ENCODE measurements at places on chromosomes 4 and X. TPM values are rescaled to one million over a fixed set of nuclear protein-coding genes. Genes with fewer than 3 reads are reported as not detected.

GRCh38 chr4:76904646-76905190 lies 6.8 kb upstream of the SOWAHB start:
- no peak for DNase-seq

GRCh38 chr4:30103455-30103854 lies 616.7 kb upstream of the PCDH7 start:
- DNase-seq: no peak

- no peak for DNase-seq
Observed at GRCh38 chrX:46666831-46667230, 92.1 kb downstream of the SLC9A7 start.

- DNase-seq: no peak
Observed at GRCh38 chr4:1623400-1623799, 60.7 kb downstream of the FAM53A start.

GRCh38 chr4:38611676-38612075 lies 52.3 kb upstream of the KLF3 start:
- no peak for DNase-seq

- no peak for DNase-seq
Observed at GRCh38 chr4:85929961-85930665, 429.7 kb downstream of the MAPK10 start.

- DNase-seq: no peak
Observed at GRCh38 chr4:14348506-14348905, 653.8 kb upstream of the CPEB2 start.

DNA sequence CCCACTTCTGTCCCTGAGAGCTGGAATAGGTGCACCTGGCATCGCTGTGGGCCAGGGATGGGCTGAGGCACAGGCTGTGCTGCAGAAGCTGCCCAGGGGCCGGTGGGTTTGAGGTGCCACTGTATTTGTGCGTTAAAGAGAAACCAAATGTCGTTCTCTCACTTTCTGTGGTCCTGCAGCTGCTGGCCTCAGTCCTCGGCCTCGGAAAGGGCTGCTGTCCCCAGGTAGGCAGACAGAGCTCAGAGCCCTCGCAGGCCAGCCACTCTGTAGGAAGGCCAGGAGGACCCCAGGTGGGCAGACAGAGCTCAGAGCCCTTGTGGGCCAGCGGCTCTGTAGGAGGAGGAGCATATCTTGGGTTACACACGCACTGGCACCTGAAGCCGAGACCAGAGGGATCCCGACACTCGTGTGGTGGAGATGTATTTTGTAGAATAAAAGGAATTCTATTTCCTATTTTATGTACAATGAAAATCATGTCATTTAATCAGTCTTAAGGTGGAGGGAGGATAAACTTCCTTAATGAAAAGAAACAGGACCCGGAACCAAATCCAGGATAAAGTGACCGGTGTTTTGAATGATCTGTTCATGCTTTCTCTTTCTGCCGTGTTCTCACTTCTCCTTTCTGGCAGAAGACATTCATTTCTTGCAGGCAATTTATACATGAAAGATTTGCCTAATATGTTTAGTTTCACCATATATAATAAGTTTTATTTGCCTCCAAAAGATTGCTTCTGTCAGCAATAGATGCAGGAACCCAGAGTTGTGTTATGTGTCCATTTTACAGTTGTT lies 54.4 kb upstream of the HGFAC start:
- no peak for DNase-seq

- DNase-seq: no peak
Observed at GRCh38 chr4:118935819-118936218, 47.2 kb downstream of the SYNPO2 start.

GRCh38 chr4:3658530-3658913 lies 107.7 kb upstream of the ADRA2C start:
- no peak for DNase-seq

DNA sequence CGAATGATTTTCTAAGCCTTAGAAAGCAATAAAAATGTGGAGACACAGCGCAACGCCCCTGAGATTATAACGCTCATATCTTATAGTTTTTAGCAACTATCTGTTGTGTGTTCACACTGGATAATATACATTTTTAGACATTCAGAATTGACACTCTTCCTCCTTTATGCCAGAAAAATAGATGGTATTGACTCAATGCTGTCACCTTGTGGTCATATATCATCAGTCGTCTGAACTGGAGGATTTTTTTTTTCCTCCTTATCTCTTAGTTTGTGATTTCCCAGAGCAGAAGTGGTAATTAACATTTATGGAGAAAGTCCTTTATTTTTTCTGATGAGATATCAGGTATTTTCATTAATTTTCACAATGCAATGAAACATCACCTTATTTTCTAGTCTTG lies 759.6 kb downstream of the RAB28 start:
- no peak for DNase-seq

GRCh38 chr4:103774326-103774825 lies 54.6 kb upstream of the TACR3 start:
- no peak for DNase-seq

- no peak for DNase-seq
Observed at GRCh38 chr4:146976145-146976544, 30.5 kb upstream of the TTC29 start.

DNA sequence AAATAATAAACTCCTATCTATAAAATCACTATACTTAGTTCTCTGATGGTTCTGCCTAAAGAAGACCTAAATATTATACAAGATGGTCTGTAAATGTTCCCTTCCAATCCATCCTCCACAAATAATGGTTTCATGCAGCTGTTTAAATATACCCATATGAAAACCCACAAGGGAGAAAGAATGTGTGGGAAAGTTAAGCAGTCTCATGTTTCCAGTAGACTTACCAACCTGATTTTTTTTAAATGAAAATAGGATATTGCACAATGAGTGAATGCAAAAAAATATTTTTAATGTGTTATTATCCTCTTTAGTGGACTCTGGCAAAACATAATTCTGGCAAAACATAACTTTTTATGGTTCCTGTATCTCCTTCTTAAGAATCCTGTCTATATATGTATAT lies 23.3 kb downstream of the CAMK2D start:
- no peak for DNase-seq

- DNase-seq: no peak
Observed at GRCh38 chr4:87354168-87355102, 31.8 kb upstream of the HSD17B13 start.

- no peak for DNase-seq
Observed at GRCh38 chr4:116866106-116866505, 219.3 kb downstream of the TRAM1L1 start.

GRCh38 chr4:149631629-149632028 lies 184.0 kb downstream of the IQCM start:
- no peak for DNase-seq

GRCh38 chrX:44506678-44507077 lies 36.0 kb downstream of the FUNDC1 start:
- no peak for DNase-seq

- DNase-seq: no peak
Observed at GRCh38 chr4:99998062-99998867, 48.2 kb upstream of the H2AZ1 start.

DNA sequence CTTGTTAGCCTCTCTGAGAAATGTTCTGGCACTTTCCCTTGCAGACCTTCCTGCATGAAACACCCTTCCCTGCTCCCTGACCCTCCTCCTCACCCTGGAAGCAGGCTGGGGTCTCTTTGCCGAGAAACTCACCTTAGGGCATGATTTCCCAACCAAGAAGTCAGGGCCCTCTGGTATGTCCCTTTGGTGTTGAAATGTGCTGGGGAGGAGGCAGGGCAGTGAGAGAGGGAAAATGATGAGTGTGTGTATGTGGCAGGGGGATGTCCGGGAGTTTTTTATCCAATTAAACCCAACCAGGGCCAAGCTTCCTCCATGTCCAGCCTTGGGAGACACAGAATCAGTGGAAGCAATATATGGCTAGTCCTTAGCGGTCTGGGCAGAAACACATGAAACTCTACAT lies 5.1 kb downstream of the ELF4 start:
- no peak for DNase-seq

GRCh38 chrX:24748196-24748595 lies 54.5 kb downstream of the POLA1 start:
- no peak for DNase-seq

- DNase-seq: no peak
Observed at GRCh38 chr4:6806924-6807626, 24.5 kb downstream of the KIAA0232 start.

GRCh38 chrX:11585174-11585573 lies 80.5 kb downstream of the ARHGAP6 start:
- no peak for DNase-seq

- DNase-seq: no peak
Observed at GRCh38 chr4:150418757-150419410, 163.1 kb upstream of the MAB21L2 start.

DNA sequence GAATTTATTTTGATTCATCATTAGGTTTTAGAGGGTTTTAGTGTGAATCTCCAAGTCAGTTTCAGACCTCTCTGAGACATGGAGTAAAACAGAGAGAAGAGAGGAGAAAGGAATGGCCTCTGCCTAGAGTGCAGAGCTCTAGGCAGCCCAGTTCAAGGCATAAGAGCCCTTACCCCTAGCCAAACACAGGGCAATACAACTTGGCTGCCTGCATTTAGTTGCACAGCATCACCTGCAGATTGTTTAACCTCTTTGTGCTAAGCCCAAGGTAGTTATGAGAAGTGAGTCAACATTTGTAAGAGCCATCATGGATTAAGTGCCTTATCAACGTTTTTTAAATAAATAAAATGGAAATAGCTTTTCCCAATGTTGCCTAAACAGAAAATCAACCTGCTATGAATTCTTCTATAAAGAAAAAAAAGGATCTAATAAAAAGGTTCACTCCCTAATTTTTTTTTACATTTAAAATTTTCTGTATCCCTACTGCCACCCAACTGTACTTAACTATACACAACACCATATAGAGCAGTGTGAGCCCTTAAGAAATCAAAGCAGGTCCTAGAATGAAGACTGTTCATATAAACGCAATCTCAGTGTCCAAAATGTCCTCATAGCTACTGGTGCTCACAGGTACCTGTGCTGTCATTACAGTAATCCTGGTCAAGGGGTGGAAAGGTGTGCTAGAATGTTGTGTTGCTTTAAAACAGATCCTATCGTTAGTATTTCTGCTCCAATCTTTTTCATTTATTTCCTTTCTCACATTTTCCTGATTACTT lies 36.0 kb downstream of the PF4 start:
- DNase-seq: no peak

GRCh38 chrX:19863212-19863856 lies 24.1 kb downstream of the SH3KBP1 start:
- no peak for DNase-seq

- DNase-seq: no peak
Observed at GRCh38 chr4:181541396-181541795, 701.8 kb upstream of the TENM3 start.

DNA sequence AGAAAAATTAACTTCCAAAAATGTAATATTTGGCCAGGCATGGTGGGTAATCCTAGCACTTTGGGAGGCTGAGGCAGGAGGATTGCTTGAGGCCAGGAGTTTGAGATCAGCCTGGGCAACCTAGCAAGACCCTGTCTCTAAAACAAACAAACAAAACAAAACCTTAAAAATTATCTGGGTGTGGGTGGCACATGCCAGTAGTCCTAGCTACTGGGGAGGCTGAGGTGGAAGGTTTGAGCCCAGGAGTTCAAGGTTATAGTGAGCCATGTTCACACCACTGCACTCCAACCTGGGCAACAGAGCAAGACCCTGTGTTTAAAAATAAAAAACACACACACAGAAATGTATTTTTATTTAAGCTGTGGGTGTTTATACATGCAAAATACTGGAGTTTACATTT lies 12.0 kb downstream of the FAM120C start:
- DNase-seq: no peak

GRCh38 chr4:30413915-30414314 lies 306.3 kb upstream of the PCDH7 start:
- DNase-seq: no peak

DNA sequence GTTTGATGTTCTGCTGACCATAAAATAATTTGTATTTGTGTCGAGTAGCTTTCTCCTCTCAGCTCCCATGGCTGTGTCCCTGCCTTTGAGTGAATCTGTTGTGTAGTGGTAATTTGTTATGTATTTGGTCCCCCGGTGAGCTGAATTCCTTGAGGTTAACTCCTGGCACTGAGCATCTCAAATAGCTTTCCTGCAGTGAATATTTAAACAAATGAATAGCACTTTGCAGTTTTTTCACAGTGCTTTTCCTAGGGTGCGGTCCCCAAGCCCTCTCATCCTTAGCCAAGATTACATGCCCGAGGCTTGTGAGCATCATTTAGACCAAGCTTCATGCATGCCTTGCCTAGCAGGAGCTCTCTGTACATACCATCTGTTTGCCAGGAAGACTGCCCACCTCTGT lies 74.2 kb downstream of the CLDN34 start:
- DNase-seq: no peak

- DNase-seq: no peak
Observed at GRCh38 chr4:184873054-184873453, 47.3 kb upstream of the ACSL1 start.

DNA sequence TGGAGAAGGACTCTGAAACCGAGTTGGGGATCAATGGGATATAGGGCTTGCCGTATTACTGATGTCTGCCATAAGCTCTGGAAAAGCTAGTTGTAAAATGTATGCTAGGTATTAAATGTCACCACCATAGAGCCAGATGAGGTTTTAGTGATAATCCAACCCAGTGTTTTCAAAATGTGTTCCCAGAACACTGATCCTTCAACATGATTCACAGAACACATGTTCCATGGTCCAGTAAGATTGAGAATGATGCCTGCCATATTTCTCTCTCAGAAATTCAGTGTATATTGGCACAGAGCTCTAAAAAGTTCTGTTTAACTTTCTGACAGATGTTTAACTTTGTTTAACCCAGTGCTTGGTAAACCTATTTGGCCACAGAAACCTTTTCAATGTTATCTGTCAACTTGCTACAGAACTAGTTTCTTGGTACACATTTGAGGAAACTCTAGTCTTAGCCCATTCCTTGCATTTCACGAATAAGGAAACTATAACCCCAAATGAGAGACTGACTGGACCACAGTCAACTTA lies 160.2 kb downstream of the PALLD start:
- no peak for DNase-seq

The GAB3 gene
- 1.5 TPM for total RNA-seq

The CTSO gene
- total RNA-seq: 3.0 TPM

The NDNF gene
- 2.1 TPM for total RNA-seq

The RPS6KA6 gene
- total RNA-seq: 2.0 TPM

The DRP2 gene
- total RNA-seq: 0.04 TPM

The IQSEC2 gene
- 63.8 TPM for total RNA-seq

The ARHGAP36 gene
- 0.30 TPM for total RNA-seq

The EBP gene
- 7.1 TPM for total RNA-seq

The FUNDC1 gene
- total RNA-seq: 12.1 TPM

The TEX13D gene
- not detected for total RNA-seq

The HPGD gene
- 6.5 TPM for total RNA-seq

The WAS gene
- 2.9 TPM for total RNA-seq

The AKAP14 gene
- not detected for total RNA-seq

The FAT1 gene
- 5.4 TPM for total RNA-seq

The EGFL6 gene
- total RNA-seq: not detected

The TNMD gene
- total RNA-seq: not detected

The CT83 gene
- not detected for total RNA-seq

All from psoas muscle (tissue), 8 donors.